Dermis microvascular lymphatic vessel endothelial cell (primary cell): ENCODE measurements at places on chromosomes 6 and 20. TPM values are rescaled to one million over a fixed set of nuclear protein-coding genes. Genes with fewer than 3 reads are reported as not detected.
A peak's percentile ranks its signal among the peaks of the same experiment; 100 is the strongest.

The HLA-DMB gene
- 0.25 and 0.51 TPM in 2 replicates for total RNA-seq

The PTCRA gene
- total RNA-seq: not detected in 2 replicates

The NT5DC1 gene
- 3.2 and 4.9 TPM in 2 replicates for total RNA-seq

The TPBG gene
- total RNA-seq: 3.9 and 5.9 TPM in 2 replicates

The OLIG3 gene
- total RNA-seq: not detected in 2 replicates

The HLA-DRB1 gene
- total RNA-seq: 0.76 and 2.1 TPM in 2 replicates

The SPTLC3 gene
- 0.13 and 0.63 TPM in 2 replicates for total RNA-seq

The SLC17A2 gene
- not detected in 2 replicates for total RNA-seq

GRCh38 chr20:58240471-58240870, 12.0 kb upstream of the ANKRD60 start:
- DNase-seq: no peak

- no peak for DNase-seq
Observed at GRCh38 chr6:98875375-98875774, 41.0 kb downstream of the POU3F2 start.

DNA sequence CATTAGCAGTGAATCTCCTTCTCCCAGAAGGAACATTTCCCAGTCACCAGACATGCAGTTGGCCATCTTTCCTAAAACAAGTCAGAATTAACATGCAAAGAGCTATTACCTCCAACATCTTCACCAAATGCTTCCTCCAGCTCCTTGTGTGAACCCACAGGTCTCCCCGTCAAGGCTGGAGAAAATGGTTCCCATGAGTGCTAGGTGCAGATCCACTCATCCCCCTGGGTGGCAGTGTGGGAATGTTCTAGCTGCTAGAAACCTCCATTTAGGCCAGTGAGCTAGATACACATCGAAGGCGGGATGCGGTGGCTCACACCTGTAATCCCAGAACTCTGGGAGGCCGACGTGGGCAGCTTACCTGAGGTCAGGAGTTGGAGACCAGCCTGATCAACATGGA, 603.9 kb upstream of the SLC35B3 start:
- DNase-seq: no peak

GRCh38 chr20:52160621-52161204, 30.9 kb downstream of the ZFP64 start:
- DNase-seq: no peak

- no peak for DNase-seq
Observed at GRCh38 chr20:4109307-4109940, 94.1 kb upstream of the RNF24 start.

- DNase-seq: no peak
Observed at GRCh38 chr20:53171065-53171464, 198.9 kb downstream of the TSHZ2 start.

DNA sequence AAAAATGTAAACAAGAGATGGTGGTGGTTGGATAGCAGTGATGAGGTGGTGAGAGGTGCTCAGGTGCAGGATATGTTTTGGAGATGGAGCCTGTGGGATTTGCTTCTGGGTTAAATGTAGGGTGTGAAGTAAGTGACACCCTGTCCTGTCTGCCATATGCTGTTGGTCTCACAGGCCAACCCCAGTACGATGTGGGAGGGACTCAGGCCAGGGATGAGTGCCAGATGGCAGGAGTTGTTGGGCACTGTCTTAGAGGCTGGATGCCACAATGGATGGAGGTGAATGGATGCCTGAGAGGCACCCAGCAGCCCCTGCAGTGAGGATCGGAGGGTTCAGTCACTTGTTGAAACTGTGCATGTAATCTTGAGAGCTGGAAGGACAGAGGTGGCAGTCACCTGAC, 259.3 kb downstream of the NRN1 start:
- DNase-seq: no peak

GRCh38 chr6:43705996-43706395, 18.4 kb upstream of the MRPS18A start:
- no peak for DNase-seq

DNA sequence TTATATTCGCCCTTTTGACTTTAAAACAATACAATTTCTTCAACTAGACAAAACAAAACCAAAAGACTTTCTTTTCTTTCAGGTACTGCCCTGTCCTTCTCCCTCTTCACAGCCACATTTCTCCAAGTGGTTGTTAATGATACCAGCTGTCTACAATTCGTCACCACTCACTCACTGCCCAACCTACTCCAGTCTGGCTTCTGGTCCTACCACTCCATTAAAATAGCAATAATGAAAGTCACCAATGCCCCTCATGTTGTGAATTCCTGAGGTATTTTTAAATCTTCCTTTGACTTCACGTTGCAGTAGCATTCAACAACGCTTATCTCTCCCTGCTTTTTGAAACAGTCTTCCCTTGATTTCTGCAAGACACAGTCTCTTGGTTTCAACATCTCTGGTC, 11.6 kb upstream of the MAN1A1 start:
- no peak for DNase-seq

GRCh38 chr6:54719633-54720032, 126.9 kb upstream of the FAM83B start:
- no peak for DNase-seq

DNA sequence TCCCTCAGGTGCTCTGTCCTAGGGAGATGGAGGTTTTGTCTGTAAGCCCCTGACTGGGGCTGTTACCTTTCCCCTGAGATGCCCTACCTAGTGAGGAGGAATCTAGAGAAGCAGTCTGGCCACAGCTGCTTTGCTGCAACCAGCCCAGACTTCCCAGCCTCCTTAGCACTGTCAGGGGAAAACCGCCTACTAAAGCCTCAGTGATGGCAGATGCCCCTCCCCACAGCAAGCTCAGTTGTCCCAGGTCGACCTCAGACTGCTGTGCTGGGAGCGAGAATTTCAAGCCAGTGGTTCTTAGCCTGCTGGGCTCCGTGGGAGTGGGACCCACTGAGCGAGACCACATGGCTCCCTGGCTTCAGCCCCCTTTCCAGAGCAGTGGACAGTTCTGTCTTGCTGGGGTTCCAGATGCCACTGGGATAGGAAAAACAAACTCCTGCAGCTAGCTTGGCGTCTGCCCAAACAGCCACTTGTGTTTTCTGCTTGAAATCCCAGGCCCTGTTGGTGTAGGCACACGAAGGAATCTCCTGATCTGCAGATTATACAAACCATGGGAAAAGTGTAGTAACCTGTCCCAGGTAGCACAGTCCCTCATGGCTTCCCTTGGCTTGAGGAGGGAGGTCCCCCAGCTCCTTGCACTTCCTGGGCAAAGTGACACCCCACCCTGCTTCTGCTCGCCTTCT, 146.4 kb upstream of the PROKR2 start:
- DNase-seq: no peak

DNA sequence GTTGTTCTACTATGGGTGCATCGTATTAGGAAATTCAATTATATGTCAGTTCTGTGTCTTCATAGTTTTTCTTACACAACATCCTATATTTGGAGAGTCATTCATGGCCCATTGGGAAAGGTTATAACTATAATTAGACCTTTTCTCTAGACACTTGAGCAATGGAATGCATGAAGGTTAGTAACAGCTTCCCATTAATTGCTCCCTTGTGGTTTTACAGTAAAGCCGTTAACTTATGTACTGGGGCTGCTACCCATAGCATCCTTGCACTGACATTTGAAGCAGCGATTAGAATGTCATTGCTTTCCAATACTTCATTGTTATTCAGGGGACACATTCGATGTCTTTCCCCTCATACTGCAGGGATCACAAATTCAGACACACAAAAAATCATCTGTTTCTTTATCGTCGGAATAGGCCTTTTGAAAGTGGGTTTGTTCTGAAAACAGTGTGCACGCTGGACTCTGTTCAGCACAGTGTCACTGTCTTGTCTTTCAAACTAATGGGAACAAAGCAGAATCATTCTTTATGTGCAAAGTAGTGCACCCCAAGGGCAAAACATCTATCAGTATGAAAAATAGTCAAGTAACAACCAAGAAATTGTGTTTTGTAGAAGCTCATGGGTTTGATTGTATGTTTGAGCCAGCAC, 634.3 kb upstream of the MAP3K7 start:
- no peak for DNase-seq

GRCh38 chr6:27778625-27779417, 133.4 kb downstream of the OR2B2 start:
- no peak for DNase-seq

GRCh38 chr6:146905181-146905704, 299.0 kb upstream of the STXBP5 start:
- DNase-seq: no peak

DNA sequence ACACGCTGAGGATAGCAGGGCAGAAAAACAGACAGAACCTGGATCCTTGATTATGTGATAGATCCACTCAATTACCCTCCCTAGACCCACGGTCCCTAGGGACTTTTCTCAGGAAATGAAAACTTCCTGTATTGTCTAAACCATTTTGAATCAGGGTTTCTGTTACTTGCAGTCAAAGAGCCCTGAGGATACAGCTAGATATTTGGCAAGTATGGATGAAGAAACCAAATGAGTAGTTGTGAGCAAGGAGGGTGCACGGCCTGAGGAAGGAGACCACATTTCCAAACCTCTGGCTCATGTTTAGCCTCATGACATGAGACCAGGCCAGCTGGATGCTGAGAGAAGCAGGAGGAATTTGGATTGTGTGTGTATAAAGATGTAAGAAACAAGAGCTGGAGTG, 91.6 kb downstream of the MRPL14 start:
- DNase-seq: peak; percentile 52

GRCh38 chr6:156851454-156851921, 74.3 kb downstream of the ARID1B start:
- DNase-seq: no peak

- no peak for DNase-seq
Observed at GRCh38 chr20:34331838-34332237, 28.7 kb upstream of the AHCY start.

DNA sequence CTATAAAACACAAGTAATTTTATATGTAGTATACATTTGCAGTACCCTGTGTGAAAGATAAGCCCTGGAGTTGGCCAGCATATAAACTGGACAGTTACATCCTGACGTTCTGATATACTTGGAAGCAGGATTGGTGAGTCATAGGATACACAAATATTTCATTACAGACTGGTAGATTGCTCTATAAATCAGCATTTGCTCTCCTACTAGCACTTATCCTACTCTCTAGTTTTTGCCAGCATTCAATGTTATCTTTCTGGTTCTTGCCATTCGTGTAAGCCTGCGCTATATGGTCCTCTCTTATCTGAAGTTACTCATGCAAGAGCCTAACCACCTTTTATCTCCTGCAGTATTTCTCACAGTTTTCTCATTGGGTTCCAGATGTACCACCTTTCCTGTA, 680.2 kb upstream of the MMS22L start:
- no peak for DNase-seq

- no peak for DNase-seq
Observed at GRCh38 chr6:112434896-112435435, 87.8 kb downstream of the RFPL4B start.

- DNase-seq: no peak
Observed at GRCh38 chr6:128259730-128260685, 260.4 kb downstream of the PTPRK start.

DNA sequence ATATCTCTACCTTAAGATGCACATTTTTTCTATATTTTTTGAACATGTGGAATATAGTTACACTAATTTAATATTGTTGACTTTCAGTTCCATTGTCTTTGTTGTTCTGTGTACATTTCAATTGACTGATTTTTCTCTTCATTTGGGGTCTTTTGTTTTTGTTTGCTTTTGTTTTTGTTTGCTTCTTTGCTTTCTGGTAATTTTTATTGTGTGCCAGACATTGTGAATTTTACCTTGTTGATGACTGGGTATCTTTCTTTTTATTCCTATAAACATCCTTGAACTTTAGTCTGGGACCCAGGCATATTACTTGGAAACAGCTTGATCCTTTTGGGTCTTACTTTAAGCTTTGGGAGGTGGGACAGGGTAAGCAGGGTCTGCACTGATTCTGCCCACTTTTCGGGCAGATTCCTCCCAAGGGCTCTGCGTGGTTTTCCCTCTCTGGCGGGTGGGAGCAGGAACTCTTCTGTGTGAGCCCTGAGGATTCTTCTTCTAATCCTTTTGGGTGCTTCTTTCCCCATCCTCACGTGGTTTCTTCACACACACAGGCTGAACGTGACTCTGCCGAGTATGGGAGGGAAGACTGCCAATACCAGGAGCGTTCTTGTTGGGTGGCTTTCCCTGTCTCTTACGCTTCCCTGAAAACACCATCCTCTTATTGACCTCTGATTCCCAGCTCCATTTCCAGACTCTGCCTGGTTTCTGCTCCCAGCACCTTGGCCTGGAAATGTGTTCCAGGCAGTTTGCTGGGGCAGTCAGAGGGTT, 200.5 kb downstream of the ARID1B start:
- no peak for DNase-seq

GRCh38 chr6:101281266-101281665, 112.2 kb upstream of the GRIK2 start:
- no peak for DNase-seq

- DNase-seq: no peak
Observed at GRCh38 chr6:125806813-125807212, 16.1 kb downstream of the NCOA7 start.

DNA sequence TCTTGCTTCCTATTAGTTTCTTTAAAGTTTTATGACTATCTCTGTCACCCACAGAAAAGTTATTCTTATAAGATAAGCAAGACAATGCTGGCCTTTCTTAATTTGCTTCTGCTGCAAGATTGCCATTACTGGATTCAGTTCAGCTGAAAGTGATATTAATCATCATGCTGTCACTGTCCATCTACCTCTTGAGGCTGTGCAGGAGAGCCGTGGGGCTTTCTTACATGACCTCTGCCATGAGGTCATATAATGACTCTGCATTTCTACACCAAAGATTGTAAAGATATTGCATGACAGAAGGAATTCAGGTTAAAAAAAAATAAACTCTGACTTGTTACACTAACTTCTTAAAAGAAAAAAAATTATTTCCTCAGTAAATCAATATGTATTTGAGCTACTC, 106.9 kb downstream of the TRDN start:
- DNase-seq: no peak

DNA sequence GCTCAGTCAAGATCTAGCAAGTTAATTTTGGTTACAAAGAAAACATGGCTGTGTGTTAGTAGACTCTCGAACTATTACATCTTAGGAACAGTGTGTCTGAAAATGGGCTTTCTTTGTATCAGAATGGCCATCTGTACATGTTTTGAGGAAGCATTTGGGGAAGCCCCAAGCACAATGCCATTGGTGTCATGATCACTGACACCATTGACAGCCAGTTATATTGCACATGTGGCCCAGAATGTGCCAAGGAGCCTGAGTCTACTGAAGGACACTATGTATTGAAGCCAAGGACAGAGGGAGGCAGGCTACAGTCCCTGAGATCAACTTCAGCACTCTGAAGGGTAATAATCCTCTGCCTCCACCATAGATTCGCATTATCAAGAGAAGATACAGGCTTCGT, 12.6 kb upstream of the FAM50B start:
- DNase-seq: no peak

DNA sequence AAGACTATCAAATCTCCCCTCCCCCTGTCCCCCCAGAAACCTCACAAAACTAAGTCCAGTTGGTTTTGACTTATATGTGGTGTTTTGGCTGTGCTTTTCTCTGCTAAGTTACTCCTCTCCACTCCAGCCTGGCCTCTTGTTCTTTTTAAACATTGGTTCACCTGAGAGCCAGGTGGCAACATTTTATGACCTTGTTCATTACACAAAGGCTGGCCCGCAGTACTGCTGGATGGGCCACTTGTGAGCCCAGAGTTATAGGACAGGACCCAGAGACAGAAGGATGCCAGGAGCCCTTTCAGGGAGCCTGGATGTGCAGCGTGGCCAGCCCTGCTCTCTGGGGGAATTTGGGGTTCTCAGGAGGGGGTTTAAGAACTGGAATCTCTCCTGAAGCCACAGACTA, 90.0 kb downstream of the RAMACL start:
- DNase-seq: no peak
